Amniotic epithelial cell (primary cell): ENCODE measurements at places on chromosomes 7 and 10.

GRCh38 chr7:44580945-44581878 is 819 bp downstream of the TMED4 start:
- DNase-seq, result peak; percentile 9

DNA sequence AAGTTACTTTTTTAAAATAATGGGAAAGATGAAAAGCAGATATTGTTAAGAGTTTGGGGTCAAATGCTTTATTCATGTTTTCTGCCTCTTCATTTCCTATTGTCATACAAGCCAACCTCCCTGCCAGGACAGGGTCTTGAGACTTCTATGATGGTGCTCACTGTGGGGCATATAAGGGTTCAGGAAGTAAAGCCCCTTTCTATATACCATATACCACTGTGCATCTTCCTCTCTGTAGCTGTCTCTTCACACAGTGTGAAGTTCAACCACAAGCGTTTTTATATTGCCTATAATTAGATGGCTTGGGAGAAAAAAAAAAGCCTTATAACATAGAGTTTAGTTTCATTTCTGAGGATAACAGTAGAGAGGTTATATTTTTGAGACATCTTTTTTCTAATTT is 389.8 kb upstream of the SORCS1 start:
- no peak for DNase-seq

DNA sequence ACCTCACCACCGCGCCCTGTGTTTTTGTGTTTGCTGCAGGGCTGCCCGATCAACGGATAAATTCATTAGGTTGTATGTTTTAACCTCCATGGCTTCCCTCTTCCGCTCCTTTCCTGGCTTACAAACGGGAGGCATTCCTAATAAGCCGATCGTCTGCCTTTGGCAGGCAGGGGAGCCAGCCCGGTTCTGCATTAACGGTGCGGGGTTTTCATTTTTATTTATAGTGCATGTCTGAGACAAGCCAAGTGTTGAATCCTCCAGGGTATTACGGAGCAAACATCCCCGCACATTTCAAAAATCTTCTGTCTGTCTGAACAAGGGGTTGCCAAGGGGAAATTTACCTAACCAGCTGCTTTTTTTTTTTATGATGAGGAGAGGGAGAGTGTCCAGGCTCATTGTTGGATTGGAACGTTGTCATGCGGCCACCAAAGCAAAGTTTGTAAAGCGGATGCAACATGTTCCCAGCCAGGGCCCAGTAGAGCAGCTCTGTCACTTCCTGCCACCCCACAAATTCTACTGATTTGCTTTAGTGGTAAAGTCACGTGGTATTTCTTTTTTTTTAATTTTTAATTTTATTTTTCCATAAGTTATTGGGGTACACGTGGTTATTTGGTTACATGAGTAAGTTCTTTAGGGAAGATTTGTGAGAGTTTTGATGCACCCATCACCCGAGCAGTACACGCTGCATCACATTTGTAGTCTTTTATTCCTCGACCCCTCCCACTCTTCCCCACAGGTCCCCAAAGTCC is 92.3 kb upstream of the BAIAP2L1 start:
- DNase-seq, result no peak

GRCh38 chr10:26855186-26855585 is 5.6 kb downstream of the ABI1 start:
- DNase-seq, result peak; percentile 35

- no peak for DNase-seq
Observed at GRCh38 chr7:131753620-131754222, 197.3 kb upstream of the PODXL start.

- no peak for DNase-seq
Observed at GRCh38 chr7:33814936-33815335, 90.4 kb upstream of the BMPER start.

DNA sequence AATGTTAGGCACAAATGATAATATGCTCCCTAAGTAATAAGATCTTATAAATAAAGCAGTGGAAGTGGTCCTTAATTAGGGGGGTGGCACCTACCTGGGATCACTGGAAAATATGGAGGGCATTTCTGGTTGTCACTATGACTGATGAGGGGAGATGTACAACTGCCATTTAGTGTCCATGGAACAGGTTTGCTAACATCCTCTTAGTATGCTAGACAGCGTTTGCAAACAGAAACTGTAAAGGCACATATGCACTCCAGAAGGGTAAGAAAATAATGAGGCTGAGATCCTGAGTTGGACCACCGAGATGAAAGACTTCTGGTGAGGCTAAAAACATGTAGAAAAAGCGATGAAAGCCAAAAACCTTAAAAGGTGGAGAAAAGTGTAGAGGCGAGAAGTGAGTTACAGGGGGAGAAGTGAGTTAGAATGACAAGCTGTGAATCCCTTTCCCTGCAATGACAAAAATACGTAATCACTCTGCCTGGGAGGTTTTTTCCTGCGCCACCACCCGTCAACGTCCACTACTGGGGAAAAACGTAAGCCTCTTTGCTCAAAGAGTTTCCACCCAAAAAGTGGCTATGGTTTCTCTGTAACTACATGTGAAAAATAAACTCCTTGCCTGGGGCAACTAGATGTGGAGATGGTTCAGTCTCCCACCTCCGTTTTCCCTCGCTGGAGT is 767 bp downstream of the KRIT1 start:
- peak; percentile 11 for DNase-seq

DNA sequence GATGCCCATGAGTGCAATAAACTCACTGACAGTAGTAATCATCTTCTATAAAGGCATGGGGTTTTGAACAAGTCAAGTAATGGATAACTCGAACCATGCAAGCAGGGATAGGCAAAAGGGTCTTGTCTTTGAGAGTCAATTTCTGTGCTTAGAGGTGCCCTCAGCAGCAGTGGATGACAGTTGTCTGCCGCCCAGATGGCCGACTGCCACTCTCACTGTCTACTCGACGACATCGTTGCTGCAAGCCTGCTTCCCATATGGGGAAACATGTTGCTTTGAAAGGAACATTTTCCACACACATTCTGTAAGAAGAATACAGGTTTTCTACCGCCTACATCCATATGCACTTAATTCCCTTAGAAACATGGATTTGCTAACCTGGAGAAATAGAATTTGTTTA is 236.3 kb upstream of the DKK1 start:
- no peak for DNase-seq

- no peak for DNase-seq
Observed at GRCh38 chr10:125192620-125193019, 32.3 kb upstream of the CTBP2 start.

DNA sequence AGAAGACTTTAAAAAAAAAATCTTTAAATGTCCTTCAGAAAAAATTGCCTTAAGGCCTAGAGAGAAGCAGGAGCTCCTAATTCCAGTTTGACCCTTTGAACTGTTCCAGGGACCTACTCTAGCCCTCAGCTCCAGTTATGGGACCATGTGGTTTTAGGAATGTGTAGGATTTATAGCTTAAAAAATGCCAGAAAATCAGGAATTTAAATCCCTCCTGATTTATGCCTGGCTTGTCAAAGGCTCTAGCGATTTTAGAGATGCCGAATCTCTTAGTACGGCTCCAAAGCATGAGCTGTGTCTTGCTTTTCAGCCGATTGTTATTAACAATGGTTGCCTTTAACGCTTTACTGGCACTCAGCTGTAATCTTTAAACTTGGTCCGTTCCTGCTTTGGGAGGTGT is 130.6 kb upstream of the NPVF start:
- DNase-seq, result no peak

GRCh38 chr10:70440296-70441160 is 953 bp downstream of the NODAL start:
- DNase-seq, result no peak

DNA sequence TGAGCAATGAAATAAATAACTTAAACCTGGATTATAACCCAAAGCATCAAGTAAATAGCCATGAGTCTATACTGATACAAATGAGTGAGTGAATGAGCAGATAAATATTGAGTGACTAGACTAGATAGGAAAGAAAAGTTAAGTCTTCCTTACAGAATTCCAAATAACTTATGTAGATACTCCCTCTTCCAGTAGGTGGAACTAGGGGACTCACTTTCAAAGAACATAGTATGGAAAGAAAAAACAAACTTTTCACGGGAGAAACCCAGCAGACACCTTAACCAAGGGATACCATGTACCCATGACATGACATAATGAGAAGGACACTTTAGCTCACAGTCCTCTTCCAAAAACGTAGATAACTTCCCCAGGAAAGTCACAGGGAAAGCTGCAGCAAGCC is 32.2 kb downstream of the CSGALNACT2 start:
- peak; percentile 58 for DNase-seq

GRCh38 chr10:119691726-119692125 is 34.1 kb upstream of the INPP5F start:
- DNase-seq, result no peak

- no peak for DNase-seq
Observed at GRCh38 chr10:86964847-86965190, 3.5 kb upstream of the ADIRF start.

DNA sequence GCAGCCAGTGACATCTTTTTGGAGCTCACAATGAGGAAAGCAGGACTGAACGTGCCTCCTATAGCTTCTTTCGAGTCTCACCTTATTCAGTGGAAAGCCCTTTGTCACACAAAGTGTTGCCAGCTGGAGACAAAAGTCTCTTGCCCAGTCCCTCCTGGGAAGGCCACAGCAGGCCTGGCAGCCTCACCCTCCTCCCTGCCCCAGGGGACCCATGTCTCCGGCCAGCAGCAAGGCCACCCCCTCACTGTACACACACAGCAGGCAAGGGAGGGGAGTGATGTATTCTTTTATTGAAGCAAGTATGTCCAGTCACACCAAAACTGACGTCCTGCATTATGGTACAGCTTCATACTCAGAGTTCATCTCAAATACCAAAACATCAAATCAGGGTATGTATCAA is 56.0 kb downstream of the CSGALNACT2 start:
- DNase-seq, result no peak

- DNase-seq, result peak; percentile 88
Observed at GRCh38 chr7:99201027-99201426, 6.9 kb downstream of the KPNA7 start.

- no peak for DNase-seq
Observed at GRCh38 chr10:29492774-29493173, 142.0 kb downstream of the SVIL start.

GRCh38 chr10:70337201-70337651 is 45.2 kb downstream of the LRRC20 start:
- DNase-seq, result peak; percentile 38

DNA sequence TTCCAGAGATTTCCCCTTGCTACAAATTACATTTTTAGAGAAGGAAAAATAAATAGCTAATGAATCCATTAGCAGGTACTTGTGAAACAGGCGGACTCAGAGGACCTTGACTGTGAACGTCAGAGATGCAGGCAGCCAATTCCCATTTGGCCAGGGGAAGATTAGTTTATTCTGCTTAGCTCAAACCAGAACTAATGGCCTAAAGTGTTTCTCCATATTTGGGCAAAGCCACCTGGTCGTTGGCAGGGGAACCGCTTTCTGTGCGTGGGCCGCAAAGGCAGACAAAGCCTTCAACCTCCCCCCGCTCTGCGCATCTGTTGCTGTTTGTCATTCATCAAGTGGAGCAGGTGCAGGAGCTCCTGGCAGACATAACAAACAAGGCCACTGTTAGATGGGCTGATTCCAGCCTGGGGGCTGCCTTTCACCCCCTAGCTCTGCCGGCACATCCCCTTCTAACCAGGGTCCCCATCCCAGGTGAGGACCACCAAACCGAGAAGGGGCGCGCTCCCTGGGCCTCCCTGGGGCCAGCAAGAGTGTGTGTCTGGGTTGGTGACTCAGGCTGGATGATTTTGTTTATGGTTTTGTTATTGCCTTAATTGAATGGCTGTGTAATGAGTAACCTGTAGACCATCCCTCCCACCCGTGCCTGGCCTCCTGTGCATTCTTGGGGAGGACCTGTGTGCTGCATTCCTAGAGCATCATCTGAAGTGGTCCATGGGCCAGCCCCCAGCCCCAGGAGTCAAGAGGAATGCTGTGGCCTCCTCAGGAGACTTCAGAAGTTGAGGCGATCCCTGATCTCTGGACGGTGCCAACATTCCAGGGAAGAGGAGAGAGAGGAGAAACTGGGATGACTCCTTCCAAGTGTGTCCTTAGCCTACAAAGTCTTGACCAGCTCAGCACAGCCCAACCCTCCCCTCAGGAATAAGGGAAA is 14.5 kb upstream of the CPA1 start:
- DNase-seq, result peak; percentile 98

DNA sequence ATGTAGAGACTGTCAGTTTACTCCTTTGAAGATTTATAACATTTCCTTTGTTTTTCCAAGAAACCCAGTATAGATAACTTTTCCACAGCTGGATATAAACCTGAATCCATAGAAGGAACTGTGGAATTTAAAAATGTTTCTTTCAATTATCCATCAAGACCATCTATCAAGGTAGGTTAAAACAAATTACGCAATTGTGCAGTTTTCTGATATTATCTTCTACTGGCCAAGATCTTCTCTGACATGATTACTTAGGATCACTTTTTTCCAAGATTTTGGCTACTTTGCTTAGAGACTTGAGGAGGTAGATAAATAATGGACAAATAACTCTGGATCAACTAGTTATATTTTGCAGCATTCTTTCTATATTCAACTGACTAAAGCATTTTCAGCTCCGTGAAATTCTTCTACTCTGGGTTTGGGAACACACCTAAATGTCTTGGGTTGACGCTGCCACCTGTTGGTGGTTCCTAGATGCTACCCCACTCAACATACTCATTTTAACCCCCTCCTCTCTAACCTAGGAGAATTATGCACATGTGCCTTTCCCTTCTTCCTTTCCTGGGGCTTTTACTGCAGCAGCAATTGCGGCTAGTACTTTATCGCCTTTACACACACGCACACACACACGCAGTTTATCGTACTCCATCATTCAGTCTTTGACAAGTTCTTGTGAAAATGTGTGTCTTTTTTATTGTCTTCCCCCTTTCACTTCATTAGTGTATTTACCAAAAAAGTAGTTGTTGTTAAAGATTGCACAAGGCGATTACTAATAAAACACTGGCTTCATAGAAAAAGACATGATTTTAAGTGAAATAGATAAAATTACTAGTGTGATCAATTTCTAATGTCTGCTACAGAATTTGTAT is 32.7 kb downstream of the ABCB5 start:
- peak; percentile 4 for DNase-seq
